ENCODE measurements at places on chromosomes 1 and 21.

DNA sequence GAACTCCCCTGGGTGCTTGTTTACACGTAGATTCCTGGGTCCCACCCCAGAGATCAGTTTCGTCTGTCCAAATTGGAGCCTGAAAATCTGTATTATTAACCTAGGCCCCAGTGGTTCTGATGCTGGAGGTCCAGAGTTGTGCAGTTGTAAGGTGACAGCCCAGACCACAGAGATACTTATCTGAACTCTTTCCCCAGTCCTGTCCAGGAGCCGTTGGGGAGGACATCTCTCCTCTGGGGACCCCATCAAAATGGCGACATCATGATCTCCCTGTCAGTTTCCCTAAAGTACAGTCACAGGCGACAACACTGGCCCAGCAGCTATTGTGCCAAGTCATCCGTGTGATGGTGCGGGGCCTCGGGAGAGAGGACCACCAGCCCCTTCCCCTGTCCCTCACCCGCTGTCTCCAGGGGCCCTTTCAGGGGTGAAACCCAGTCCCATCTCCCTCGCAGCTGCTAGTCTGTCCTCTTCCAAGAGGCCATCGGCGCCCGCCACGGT is 749 bp upstream of the EFHD2 start:
- DNase-seq, result no peak

GRCh38 chr21:36347278-36347961 is 27.4 kb downstream of the MORC3 start:
- peak; percentile 8 for DNase-seq

- no peak for DNase-seq
Measured at GRCh38 chr21:39976800-39977199, 109.6 kb downstream of the PCP4 start.

DNA sequence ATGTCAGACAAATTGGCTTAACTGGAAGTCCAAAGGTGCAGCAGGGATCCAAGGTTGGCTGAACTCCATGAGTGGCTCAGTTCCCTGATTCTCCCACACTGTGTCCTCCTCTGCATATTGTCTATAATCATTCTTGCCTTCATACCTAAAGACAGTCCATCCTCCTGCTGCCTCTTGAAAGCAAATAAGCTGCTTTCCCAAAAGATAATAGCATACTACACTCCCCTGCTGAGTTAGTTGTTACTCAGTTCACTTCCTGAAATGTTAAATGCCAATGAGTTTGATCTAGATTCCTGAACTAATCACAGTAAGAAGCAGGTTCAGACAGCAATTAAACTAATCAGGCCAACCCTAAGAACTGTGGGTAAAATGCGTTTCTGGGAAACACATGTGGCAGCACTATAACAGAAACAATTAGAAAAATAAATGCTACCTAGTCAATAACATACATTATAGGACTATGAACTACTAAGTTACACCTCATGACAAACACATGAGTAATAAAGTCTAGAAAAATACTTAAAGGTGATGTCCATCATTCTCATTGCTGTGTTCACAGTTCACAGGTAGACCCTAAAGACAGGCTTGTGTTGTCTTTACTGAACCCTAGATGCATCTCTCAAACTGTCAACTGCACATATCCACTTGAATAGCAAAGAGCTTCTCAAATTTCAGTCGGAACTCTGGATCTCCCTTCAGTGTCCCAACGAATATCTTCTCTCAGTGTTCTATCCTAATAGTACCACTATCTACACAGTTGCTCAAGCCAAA is 50.8 kb upstream of the BOLA1 start:
- DNase-seq, result peak; percentile 3

- DNase-seq, result no peak
Measured at GRCh38 chr1:30901798-30902581, 6.6 kb downstream of the SDC3 start.

GRCh38 chr1:87785386-87785785 is 456.7 kb downstream of the LMO4 start:
- DNase-seq, result no peak

DNA sequence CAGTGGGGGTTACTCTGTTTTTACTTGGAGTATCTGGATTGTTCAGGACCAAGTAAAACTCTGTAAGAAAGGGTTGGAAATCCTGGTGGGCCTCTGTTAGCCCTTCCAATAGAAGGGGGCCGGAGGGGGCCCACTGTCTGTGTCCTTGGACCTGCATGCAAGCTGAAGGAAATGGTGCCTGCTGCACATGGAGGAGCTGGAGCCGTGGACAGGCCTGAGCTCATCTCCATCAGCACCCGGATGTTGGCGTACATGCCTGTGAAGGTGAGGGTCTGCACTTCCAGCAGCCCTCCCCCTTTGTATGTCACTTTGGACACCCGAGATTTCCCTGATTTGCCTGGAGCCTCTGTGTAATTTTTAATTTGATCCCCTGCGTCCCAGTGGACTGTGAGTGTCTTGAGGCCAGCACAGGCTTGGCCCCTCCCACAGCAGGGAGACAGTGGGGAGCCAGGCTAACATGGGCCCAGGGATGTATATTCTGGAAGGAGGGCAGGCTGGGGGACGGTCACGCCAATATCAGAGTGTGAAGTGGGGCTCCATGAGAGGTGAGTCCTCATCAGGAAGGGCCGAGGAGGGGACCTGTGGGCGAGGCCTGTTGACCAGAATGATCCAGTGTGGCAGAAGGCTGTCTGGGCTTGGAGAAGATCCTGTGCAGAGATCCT is 16.8 kb downstream of the GALNT2 start:
- no peak for DNase-seq

GRCh38 chr1:234072793-234073192 is 168.3 kb downstream of the SLC35F3 start:
- DNase-seq, result no peak

GRCh38 chr1:24857507-24858133 is 72.5 kb downstream of the RUNX3 start:
- DNase-seq, result no peak

GRCh38 chr21:14312871-14313270 is 70.1 kb downstream of the HSPA13 start:
- DNase-seq, result no peak

DNA sequence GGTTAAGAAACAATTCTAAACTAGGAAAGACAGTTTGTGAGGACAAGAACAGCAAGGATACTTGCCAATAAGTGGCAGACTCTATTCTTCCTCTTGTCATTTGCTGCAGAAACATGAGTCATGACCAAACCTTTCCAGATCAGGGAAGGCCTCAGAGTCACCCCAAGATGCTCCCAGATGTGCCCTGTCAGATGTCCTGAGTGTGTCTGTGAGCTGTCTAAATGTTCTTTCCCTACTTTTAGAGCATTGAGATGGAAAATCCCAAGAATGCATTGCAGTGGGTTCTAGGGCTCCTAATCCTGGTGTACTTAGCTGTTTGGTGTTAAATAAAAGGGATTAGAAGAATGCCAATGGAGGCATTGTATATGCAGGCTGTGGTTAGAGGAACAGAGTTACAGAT is 57.5 kb upstream of the KIAA0040 start:
- DNase-seq, result no peak
